Stimulated activated naive CD8-positive, alpha-beta T cell treated with anti-CD3 and anti-CD28 coated beads, Interleukin-15, Interleukin-2, amounts not matched to agents 100 U/mL and 50 U/mL, for 24 hours (primary cell): ENCODE measurements at places on chromosomes 5 and 9.

DNA sequence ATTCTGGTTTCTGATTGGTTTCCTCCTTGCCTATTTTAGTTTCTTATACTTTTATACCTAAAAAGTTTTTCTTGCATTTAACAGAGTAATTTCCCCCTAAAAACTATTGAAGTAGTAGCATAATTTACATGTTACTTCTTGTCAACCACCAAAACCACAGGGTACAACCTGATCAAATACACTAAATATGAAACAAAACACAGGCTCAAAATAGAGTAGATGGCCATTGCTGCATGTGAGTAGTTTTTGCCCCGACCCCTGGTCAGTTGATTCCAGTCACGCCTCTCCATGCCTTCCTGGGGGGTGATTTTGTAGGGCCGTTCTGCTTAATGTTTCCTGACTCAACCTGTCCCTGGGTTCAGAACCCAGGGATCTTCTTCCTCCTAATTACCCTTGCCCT, 101.8 kb downstream of the TLE4 start:
- DNase-seq: no peak

DNA sequence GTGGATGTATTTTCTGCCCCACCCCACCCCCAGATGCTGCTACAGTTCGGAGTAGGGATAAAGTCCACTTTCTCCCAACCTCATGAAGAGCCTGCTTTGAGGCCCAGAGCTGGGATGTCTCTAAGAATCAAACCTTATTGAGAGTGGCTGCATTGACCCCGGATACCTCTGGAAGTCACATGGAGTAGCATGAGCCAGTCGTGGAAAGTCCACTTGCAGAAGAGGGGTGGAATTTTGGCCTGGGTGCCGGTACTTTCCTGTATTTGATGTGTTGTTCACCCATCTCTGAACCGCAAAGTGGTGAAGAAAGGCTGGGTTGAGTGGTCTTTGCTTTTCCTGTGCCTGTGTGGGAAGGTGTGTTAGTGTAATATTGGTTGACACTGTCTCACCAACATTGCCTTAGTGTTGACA, 3.7 kb downstream of the OTULIN start:
- DNase-seq: peak; percentile 62

GRCh38 chr9:14106699-14107098, 207.2 kb downstream of the NFIB start:
- DNase-seq: no peak

DNA sequence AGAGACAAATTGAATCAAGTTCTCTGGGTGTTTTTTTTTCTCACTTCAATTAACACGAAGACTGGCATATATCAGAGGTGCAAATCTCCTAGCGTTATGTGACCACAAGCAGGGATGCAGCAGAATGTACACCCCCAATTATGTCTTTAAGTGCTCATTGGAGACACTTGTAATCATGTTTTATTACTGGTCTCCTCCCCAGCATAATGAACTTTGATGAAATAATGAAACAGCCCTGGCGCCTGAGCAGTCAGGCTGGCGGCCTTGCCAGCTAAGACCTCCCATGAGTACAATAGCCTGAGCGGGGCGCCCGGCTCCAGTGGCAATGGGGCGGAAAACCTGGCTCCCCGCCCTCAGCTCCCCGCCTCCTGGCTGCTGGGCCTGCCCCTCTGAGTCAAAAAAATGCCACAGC, 209.4 kb upstream of the MSX2 start:
- no peak for DNase-seq

GRCh38 chr5:132342291-132343180, 27.0 kb upstream of the SLC22A5 start:
- no peak for DNase-seq

- DNase-seq: peak; percentile 38
Measured at GRCh38 chr9:21576331-21577189, 94.4 kb upstream of the IFNE start.

- DNase-seq: no peak
Measured at GRCh38 chr5:139954022-139954421, 89.1 kb downstream of the NRG2 start.

GRCh38 chr5:100550531-100551051, 15.4 kb downstream of the FAM174A start:
- DNase-seq: no peak

DNA sequence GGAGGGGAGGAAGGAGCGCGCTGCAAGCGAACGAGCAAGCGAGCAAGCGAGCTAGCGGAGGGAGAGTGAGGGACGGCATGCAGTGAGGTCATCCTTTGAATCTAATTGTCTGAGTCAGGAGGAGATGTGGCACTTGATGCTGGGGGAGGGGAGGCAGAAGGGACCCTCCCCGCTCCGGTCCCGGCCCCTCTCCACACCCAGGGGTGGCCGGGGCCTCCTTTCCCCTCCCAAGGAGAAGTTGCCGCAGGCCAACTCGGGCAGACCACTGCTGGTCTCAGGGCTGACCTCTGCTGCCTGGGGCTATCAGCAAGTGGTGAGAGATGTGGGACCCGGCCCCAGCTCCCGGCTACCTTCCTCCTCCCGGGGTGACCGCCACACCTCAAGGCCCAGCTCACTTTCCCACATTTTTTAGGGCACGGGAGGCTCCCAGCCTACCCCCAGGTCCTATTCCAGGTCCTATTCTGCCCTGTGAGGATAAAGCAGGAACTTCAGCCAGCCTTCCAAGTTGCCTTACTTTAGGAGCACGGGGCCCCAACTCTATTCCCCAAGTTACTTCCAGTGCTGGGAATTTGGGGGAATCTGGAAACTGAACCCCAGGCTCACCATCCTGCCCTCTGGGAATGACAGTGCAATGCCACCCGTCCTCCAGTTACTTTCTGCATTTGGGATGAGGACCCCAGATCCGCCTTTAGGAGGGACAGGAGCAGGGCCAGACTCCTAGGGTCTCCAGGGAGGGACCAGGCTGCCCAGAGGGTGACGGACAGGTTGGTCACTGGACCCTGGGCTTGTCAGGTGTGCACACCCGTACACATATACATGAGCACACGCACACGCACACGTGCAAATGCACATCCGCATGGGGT, 11.1 kb downstream of the CNTFR start:
- peak; percentile 22 for DNase-seq

DNA sequence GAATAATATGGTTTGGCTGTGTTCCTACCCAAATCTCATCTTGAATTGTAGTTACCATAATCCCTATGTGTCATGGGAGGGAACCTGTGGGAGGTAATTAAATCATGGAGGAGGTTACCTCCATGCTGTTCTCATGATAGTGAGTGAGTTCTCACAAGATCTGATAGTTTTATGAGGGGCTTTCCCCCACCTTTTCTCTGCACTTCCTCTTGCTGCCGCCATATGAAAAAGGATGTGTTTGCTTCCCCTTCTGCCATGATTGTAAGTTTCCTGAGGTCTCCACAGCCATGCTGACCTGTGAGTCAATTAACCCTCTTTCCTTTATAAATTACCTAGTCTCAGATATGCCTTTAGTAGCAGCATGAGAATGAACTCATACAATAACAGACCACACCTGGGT, 63.7 kb upstream of the PRR16 start:
- DNase-seq: no peak

DNA sequence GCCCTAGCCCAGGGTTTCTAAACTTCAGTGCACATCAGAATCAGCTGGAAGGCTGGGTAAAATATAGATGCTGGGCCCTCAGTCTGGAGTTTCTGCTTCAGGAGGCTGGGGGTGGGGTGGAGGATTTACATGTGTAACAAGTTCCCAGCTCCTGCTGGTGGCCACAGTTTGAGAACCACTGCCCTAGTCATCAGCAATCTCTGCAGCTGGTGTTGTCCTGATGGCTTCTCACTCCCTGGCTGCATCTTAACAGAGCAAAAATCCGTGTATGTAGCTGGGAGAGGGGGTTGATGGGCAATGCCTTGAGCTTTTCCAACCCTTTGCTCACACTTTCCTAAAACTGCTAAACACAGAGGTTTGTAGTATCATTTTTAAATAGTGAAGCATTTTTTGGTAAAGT, 186.0 kb upstream of the KLF9 start:
- no peak for DNase-seq

- DNase-seq: no peak
Measured at GRCh38 chr5:27590503-27590902, 552.1 kb upstream of the CDH9 start.

- no peak for DNase-seq
Measured at GRCh38 chr9:115058684-115059315, 59.2 kb downstream of the TNC start.

- no peak for DNase-seq
Measured at GRCh38 chr5:123803359-123803758, 291.4 kb downstream of the CSNK1G3 start.

DNA sequence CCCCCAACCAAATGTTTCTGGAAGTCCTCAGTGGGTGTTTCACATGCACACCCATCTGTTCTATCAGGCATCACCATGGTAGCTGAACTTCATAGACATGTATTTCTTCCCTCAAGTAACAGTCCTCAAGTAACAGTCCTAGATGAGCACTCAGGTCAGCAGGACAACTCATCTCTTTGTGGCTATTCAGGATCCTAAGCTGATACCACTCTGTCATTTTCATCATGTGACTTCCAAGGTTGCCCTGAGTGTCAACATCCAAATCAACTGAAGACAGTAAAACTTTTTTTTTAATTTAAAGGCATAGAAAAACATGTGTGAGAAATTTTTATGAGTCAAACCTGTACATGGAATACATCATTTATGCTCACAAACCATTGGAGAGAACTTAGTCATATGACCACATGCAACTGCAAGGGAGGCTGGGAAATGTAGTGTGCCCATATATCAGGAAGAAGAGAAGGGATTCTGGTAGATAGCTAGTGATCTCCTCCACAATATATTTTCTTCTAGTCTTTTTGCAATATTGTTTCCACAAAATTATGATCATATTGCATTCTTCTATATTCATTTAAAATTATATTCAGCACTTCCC, 64.2 kb upstream of the FST start:
- no peak for DNase-seq

DNA sequence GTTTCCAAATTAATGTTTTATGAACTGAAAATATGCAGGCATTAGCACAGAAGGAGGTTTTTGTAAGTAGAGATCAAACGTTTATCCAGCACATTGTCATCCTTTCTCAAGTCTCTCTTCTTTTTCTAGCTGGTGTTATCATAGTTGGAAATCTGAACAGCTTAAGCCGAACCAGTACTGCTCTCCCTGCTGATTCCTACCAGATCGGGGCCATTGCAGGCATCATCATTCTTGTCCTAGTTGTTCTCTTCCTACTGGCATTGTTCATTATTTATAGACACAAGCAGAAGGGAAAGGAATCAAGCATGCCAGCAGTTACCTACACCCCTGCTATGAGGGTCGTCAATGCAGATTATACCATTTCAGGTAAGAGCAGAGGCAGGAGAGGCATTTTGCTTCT, 72.1 kb upstream of the PRRC1 start:
- no peak for DNase-seq

DNA sequence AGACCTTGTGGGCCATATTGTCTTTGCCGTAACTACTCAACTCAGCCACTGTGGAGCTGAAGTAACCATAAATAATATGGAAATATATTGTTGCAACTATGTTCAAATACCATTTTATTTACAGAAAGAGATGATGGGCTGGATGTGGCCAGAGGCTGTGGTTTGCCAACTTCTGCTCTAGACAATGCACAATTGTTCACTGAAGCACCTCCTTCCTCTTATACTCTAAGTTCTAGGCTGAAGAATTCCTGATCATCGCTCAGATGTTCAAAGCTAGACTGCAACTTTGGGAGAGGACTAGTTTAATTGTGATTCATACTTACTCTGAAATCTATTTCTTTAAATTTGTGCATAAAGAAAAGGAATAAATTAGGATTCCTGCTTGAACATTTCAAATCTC, 245.0 kb downstream of the TAF11L14 start:
- no peak for DNase-seq

- no peak for DNase-seq
Measured at GRCh38 chr5:123868267-123868666, 356.3 kb downstream of the CSNK1G3 start.

- DNase-seq: no peak
Measured at GRCh38 chr5:156201788-156202403, 125.1 kb upstream of the SGCD start.

DNA sequence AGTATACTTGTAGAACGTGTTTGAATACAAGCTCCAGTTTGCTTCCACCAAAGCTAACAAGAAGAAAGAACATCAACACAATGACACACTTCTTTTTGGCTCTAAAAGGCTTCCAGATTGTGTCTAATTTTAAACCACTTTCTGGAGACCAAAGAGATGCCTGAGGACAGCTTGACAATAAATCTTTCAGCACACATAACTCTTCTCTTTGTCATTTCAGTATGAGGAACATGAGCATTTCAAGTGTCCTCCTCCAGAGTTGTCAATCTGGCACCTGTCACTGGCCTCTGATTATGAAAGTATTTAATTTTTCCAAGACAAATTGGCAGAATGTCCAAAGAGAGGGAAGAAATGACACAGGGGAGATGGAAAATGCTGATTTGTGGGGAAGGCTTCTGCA, 79.0 kb upstream of the TLR4 start:
- DNase-seq: no peak

DNA sequence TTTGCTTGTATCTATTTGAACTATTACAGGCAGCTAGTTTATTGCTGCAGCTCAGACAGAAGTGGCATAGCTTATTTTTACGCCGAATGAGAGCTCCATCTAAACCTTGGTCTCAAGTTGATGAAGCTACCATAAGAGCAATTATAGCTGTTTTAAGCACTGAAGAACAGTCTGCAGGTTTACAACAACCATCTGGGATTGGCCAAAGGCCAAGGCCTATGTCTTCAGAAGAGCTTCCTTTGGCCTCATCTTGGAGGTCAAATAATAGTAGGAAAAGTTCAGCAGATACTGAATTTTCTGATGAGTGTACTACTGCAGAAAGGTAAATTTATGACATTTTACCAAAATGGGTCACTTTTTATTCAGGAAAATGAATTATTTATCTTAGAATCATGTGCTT, 67.9 kb downstream of the YTHDC2 start:
- no peak for DNase-seq

DNA sequence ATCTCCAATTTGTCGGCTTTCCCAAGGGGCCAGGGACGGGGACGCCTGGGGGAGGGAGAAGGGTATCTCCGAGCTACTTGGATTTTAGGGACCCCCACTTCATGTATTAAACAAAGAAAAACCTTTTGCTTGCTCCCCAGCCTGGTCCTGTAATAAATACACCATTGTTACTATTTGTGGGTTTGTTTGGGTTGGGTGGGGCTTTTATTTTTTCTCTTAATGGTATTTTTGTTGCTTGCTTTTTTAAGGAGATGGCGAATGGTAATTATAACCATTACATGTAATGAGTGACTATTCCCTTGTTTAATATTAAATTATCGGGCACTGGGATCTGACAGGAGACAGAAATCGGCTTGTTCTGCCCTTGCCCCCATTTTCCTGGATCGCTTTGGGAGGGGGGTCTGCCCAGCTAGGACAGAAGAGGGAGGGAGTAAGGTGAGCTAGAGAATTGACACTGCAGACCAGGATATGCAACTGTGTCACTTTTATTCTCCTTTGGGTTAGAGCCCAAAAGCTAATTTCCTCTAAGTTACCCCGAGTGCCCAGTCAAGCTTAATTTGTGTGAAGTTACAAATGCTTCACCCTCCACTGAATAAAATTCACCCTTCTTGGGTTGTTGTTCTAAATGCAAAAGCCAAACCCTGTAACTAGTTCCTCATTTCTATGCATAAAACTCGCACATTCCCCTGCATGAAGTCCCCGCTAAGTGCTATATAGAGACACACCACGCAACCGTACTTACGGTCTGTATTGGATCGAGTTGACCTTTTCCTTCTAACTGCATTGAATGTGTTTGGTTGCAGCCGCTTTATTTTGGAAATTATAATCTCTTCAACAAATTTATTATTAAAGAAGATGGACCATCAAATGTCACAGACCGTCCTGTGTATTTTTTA, 1.6 kb upstream of the ZNF608 start:
- no peak for DNase-seq

- DNase-seq: no peak
Measured at GRCh38 chr9:116979456-116979855, 292.4 kb downstream of the TRIM32 start.

- DNase-seq: no peak
Measured at GRCh38 chr9:132144708-132145365, 17.0 kb upstream of the NTNG2 start.
